ENCODE measurements at places on chromosomes 3 and 15.
A peak's percentile ranks its signal among the peaks of the same experiment; 100 is the strongest.

DNA sequence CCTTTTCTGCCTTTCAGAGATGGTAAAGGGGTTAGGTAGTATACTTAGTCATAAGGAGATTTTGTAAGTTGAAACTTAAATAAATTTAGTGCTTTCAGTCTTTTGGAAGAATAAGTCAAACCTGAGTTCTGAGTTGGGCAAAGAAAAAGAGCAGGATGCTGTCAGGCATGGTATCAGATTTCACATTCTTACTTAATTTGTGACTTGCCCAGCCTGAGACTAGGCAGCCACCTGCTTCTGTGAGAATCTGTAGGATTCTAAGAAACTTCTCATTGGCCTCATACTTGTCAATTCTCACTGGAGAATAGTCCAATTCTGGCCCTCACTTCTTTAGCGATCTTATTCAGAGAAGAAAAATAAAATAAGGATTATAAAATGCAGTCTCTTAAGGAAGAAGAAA lies 577.5 kb downstream of the DIPK2A start:
- no peak overlapping the region for H3K27ac ChIP-seq
- no peaks in the 10 kb centered on the region for H3K27me3 ChIP-seq

DNA sequence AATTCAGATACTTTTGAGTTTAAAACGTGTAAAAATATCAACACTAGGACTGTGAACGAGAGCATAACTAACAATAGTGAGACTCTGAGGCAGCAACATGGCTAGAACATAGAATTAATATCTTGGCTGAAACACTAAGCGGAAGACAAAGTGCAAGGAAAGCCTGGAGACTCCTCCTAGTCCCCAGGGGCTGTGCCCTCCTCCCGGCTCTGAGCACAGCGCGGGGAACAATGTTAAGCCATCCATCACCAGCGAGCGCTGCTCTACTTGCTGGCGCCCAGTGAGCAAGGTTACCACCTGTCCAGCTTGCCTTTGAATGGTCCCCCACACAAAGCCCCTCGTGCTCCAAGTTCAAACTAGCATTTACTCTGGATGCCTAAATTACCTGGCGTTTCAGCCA lies 436.9 kb downstream of the FOXP1 start:
- H3K4me3 ChIP-seq = no peak overlapping the region
- peaks cover 2% of the 10 kb centered on the region for H3K4me1 ChIP-seq
- H3K27ac ChIP-seq = no peak overlapping the region
- no peaks in the 10 kb centered on the region for H3K36me3 ChIP-seq
- no peaks in the 10 kb centered on the region for H3K27me3 ChIP-seq

GRCh38 chr3:88775026-88775690 lies 332.3 kb upstream of the EPHA3 start:
- H3K4me3 ChIP-seq = no peak overlapping the region
- H3K27ac ChIP-seq = no peak overlapping the region
- no peaks in the 10 kb centered on the region for H3K27me3 ChIP-seq
- no peak for DNase-seq

DNA sequence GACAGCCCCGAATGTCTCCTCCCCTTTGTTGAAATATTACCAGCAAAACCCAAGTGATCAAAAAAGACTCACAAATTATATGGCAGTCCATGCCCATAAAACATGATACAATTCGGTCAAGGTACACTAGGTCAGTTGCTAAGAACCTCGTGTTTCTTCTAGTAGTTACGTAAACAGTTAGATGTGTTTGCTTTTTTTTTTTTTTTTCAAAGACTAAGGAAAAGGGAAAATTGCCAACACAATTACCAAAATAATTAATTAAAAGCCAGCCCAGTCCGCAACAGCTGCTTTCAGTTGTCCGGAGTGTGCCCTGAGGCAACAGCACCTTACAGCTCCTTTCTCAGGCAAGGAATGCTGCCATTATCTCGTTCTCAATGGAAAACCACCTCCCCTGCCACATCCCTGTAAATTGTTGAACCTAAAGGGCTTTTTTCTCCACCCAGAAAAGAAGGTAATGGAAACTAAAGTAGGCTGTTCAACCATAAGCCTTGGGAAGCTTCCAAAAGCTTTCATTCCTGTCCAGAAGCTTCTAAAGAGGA lies 129.2 kb upstream of the TSC22D2 start:
- H3K4me1 ChIP-seq = no peaks in the 10 kb centered on the region
- no peaks in the 10 kb centered on the region for H3K36me3 ChIP-seq
- no peak overlapping the region for H3K27ac ChIP-seq
- no peaks in the 10 kb centered on the region for H3K27me3 ChIP-seq
- H3K4me3 ChIP-seq = no peak overlapping the region

DNA sequence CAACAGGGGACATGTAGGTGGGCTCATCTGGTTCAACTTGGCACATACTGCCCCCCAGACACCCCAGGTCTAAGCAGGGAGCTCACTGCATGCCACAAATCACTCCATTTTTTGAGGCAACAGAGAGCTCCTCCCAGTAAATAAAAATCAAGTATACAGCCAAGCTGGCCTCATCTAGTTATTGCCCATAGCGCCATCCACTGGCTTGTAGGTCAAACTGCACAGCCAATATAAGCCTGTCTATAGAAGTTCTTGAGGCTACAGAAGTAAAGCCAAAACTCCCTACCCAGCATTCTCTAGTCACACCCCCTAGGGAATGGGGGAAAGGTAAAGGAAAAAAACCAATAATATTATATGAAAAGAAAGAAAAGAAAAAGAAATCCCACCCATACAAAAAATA lies 453.7 kb downstream of the ZNF385D start:
- no peaks in the 10 kb centered on the region for H3K27me3 ChIP-seq
- no peak overlapping the region for H3K4me3 ChIP-seq
- no peak for DNase-seq
- no peaks in the 10 kb centered on the region for H3K4me1 ChIP-seq

GRCh38 chr3:160885791-160886286 lies 129.8 kb downstream of the PPM1L start:
- no peak overlapping the region for H3K27ac ChIP-seq
- H3K4me3 ChIP-seq = no peak overlapping the region
- no peak for DNase-seq
- H3K4me1 ChIP-seq = no peaks in the 10 kb centered on the region

DNA sequence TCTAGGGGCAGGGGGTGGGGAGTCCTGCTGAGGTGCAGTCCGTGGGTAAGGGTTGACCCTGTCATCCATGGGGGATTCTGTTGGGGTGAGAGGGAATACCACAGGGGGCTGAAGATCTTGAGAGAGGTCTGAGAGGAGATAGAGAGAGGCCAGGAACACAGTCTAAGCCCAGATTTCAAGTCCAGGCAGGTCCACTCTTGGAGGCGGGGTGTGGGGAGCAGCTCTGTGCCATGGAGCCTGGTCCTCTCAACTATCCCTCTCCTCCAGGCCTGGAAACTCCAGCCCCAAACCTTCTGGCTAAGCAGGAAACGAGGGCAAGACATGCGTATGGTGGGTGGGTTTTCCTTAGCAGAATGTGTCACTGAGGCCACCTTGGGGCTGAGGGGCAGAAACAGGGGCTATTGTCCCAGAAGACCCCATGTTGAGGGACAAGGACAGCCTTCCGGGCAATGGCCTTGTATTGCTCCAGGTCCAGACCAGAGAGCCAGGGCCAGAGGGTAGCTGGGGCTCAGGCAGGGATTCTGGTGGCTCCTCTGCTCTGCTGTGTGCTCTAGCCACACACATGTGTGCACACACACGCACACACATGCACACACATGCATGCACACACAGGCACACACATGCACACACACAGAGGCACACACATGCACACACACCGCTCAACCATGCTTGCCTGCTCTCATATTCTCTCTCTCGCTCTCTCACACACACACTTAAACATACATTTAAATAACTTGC lies 48.6 kb upstream of the MAGEF1 start:
- H3K36me3 ChIP-seq = no peaks in the 10 kb centered on the region
- no peak for DNase-seq
- H3K4me1 ChIP-seq = peaks cover 10% of the 10 kb centered on the region
- H3K27me3 ChIP-seq = no peaks in the 10 kb centered on the region

DNA sequence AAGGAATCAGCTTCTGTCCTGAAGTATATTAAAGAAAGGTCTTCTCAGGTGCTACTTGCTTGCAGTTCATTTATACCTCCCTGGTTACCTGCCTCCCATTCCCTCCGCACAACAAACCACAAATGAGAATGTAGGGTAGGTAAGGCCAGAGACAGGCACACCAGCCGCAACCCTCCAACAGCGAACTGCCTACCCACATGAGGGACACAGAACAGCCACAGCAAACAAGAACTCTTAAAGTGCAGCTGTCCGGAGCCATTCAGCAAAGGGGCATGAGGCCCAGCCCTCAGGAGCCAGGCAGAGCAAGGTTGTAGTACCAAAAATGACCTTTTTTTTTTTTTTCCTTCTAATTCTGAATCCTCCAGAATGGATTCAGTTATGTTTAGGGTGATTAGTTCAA lies 52.4 kb downstream of the SPSB4 start:
- H3K36me3 ChIP-seq = no peaks in the 10 kb centered on the region
- H3K4me1 ChIP-seq = no peaks in the 10 kb centered on the region
- no peak for DNase-seq
- no peak overlapping the region for H3K27ac ChIP-seq

GRCh38 chr3:61561374-61562041 lies at the start of gene PTPRG:
TSS of gene PTPRG (plus strand) at chr3:61561571. CDS start at chr3:61562288, 717 bp downstream.
- peak within 1 kb of the TSS; percentile 94 for H3K27ac ChIP-seq
- DNase-seq = peak; percentile 93
- no peaks in the 10 kb centered on the region for H3K4me1 ChIP-seq
- peak within 1 kb of the TSS; percentile 62 for H3K4me3 ChIP-seq
- no peaks in the 10 kb centered on the region for H3K27me3 ChIP-seq

- no peak overlapping the region for H3K27ac ChIP-seq
- no peaks in the 10 kb centered on the region for H3K36me3 ChIP-seq
- DNase-seq = no peak
- no peaks in the 10 kb centered on the region for H3K4me1 ChIP-seq
- no peaks in the 10 kb centered on the region for H3K27me3 ChIP-seq
Observed at GRCh38 chr3:109268181-109268580, 48.1 kb downstream of the DPPA2 start.

- no peak overlapping the region for H3K27ac ChIP-seq
- no peaks in the 10 kb centered on the region for H3K36me3 ChIP-seq
- no peaks in the 10 kb centered on the region for H3K27me3 ChIP-seq
- H3K4me3 ChIP-seq = no peak overlapping the region
- H3K4me1 ChIP-seq = peaks cover 12% of the 10 kb centered on the region
- DNase-seq = no peak
Observed at GRCh38 chr3:195155570-195156241, 115.3 kb downstream of the XXYLT1 start.

GRCh38 chr15:38038659-38039442 lies 104.4 kb downstream of the TMCO5A start:
- H3K27me3 ChIP-seq = no peaks in the 10 kb centered on the region
- DNase-seq = no peak
- H3K36me3 ChIP-seq = no peaks in the 10 kb centered on the region
- H3K27ac ChIP-seq = no peak overlapping the region
- H3K4me3 ChIP-seq = no peak overlapping the region
- H3K4me1 ChIP-seq = peaks cover 8% of the 10 kb centered on the region

- H3K27ac ChIP-seq = no peak overlapping the region
- H3K27me3 ChIP-seq = no peaks in the 10 kb centered on the region
- no peak overlapping the region for H3K4me3 ChIP-seq
- no peak for DNase-seq
- H3K36me3 ChIP-seq = no peaks in the 10 kb centered on the region
Observed at GRCh38 chr15:41806291-41807181, 21.4 kb upstream of the JMJD7 start.
